ENCODE measurements at places on chromosomes 4 and X.

- no peak for DNase-seq
Measured at GRCh38 chrX:72478351-72478750, 94.3 kb downstream of the HDAC8 start.

DNA sequence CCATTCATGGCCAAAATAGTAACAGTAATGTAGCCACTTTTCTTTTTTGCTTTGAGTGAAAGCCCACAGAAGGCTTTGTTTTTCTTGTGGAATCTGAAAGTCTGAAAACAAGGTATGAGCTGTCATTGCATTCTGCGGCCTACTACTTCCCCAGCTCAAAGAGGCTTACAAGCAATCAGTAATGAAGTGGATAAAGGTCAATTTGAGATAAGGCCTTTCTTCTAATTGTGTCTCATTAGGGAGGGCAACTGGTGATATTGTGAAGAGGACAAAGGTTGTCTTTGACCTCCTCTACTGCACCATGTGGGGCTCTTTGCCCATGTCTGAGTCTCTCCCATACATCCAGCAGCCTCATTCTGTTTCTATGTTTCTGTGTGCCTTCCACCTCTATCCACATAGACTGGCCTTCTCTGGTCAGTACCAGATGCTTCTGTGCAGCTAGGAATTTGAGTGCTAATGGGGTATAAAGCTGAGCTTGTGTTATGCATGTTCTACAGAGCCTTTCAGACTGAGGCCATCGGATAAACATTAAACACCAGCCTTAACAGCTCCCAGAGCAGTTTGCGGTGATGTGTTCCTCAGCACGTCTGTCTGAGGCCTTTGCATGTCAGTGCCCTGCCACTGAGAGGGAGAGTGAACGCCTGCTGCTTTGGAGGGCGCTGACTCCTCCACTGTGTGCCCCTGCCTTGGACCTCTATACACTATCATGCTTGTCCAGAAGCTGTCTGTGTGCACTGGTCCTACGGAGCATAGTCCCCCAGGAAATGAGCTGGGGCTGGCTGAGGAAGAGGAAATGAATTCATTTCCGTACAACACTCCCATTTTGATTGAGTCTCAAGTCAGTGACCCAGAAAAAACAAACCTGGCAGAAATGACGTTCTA lies 80.2 kb downstream of the SH2D1A start:
- DNase-seq, result no peak

GRCh38 chr4:42786350-42787078 lies 106.0 kb upstream of the GRXCR1 start:
- DNase-seq, result no peak

DNA sequence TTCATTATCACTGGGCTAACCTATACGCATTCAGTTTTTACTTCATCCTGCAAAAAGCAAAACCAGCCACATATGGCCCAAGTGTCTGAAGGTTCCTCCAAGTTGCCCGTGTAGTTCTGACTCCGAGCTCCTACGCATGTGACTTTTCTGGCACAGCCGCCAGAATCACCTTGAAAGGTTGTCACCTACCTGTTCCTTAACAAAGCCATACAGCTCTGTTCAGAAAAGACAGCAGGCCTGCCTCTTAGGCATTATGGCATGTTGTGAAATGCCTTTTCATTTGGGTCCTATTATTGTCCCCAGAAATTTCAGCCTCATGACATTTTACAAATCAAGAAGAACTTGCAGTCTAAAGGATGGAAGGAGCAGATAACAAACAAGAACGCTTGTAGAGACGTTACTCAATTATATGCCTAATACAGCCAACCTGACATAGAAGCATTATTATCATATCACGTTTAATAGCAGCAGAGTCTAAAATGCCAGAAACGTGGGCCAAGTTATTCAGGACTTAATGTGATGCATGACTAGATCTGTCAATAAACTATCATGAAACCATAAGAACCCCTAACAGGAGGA lies 118.5 kb downstream of the RBM47 start:
- no peak for DNase-seq

- DNase-seq, result no peak
Measured at GRCh38 chr4:102007959-102008425, 217.5 kb downstream of the BANK1 start.

GRCh38 chr4:154985673-154986072 lies 204.6 kb downstream of the RBM46 start:
- DNase-seq, result no peak
